Glomerular endothelial cell (primary cell): ENCODE measurements at places on chromosomes 12 and 14. TPM values are rescaled to one million over a fixed set of nuclear protein-coding genes. Genes with fewer than 3 reads are reported as not detected.

DNA sequence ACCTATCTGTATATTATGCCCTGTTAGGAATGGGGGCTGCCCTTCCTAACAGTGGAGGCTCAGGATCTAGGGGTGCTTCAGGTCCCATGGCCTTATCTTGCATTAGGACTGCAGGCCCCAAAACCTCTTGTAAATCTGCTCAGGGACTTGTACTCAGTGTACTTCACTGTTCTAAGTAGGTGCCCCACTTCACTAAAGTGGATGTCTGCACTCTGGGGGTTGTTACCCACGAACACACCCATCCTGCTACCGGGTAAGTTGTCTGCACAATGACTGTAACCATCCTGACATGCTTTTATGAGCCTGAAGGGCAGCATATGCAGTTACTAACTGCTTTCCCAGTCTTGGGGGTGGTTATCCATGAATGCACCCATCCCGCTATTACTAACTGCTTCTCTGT is 163.0 kb downstream of the PTCSC3 start:
- DNase-seq: no peak

- DNase-seq: no peak
Measured at GRCh38 chr14:87940382-87940781, 52.6 kb downstream of the GALC start.

The EML5 gene
- total RNA-seq: under 0.01 TPM in 1 of 2 replicates, not detected in the other

- no peak for DNase-seq
Measured at GRCh38 chr14:20388159-20388558, 25.1 kb downstream of the TEP1 start.

The KRT4 gene
- not detected in 2 replicates for total RNA-seq

GRCh38 chr14:71694591-71695530 is 237.4 kb upstream of the RGS6 start:
- DNase-seq: no peak

- DNase-seq: no peak
Measured at GRCh38 chr14:95156161-95157047, 925 bp downstream of the DICER1 start.

- DNase-seq: no peak
Measured at GRCh38 chr12:3604748-3605586, 114.0 kb downstream of the PRMT8 start.

DNA sequence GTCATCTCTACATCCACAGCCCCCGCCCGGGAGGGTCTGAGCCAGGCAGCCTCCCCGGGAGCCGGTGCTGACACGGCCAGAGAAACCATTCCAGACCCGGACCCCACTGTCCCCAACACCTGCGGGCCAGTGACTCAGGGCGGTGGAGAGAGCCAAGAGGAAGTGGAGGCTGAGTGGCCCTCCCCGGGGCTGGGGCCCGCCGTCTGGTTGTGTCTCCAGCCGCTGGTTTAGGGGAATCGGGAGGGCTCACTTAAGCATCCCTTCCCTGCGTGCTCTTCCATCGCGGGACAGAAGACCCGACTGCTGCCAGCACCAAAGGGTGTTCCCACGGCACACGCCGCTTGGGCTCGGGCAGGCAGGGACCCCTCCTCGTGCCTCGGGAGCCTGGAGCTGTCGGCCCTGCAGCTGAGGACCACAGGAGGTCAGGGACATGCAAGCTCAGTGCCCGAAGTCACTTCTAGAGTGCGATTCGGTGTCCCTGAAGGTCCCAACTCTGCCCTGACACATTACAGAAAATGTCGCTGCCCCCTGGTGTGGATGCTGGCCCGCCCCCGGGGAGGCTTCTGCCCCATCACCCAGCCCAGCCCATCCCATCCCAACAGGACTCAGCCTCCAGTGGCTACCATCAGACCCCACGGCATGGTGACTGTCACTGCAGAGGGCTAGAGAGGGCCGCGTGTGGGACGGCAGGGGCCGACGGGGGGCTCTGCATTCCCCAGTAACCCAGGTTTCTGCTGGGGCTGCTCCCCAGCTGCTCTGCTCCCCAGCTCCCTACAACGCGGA is 50.8 kb downstream of the GALNT9 start:
- DNase-seq: no peak

DNA sequence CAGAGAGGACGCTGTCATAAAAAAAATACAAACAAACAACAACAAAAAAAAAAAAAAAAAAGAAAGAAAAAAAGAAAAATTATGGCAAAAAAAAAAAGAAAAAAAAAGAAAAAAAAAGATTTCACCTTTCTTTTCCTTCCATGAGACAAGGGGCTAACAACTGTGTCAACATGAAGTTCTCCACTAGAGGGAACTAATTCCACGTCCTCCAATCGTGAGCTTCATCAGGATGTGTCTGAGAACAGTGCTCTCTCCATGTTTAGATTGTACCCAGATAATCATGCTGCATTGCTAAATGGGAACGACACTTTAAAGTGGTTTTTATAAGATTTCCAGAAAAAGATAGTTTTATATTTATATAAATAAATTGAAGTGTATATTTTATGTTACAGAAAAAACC is 96.2 kb upstream of the PTPRB start:
- no peak for DNase-seq

The PSMC6 gene
- 49.3 and 107 TPM in 2 replicates for total RNA-seq

DNA sequence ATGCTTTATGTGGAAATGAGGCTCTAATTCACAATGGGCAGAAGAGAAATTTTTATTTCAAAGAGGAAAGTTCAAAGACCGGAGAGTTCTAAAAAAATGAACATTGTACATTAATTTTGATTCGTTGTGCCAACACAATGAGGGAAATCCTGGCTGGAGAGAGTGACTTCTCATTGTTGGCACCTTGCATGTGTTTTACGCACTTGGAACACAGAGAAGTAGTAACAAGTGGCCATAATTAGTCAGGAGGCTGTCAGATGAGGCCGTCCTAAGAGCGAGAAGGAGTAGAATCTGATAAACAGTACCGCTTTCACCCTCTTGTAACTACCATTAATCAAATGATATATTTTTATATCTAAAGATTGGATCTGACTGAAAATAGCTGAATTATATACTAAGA is 6.9 kb downstream of the LMO3 start:
- no peak for DNase-seq

- no peak for DNase-seq
Measured at GRCh38 chr14:71726580-71727021, 205.6 kb upstream of the RGS6 start.

DNA sequence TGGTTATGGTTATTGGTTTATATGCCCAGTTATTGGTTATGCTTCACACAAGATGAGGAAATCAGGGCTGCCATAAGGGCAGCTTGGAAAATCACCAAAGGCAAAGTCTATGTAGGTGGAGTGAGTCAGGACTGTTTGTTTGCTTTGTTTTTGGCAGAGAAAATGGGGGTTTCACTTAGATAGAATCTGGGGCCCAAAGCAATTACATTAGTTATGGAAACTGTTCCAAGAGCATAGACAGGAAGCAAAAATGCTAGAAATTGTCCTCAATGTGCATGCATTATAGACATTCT is 2.2 kb downstream of the VAMP1 start:
- DNase-seq: no peak

- no peak for DNase-seq
Measured at GRCh38 chr14:102323102-102323501, 3.6 kb downstream of the ZNF839 start.

- DNase-seq: no peak
Measured at GRCh38 chr14:84591827-84592445, 938.0 kb upstream of the FLRT2 start.

GRCh38 chr12:47818467-47819137 is 1.1 kb downstream of the HDAC7 start:
- DNase-seq: no peak

GRCh38 chr12:123264642-123265041 is 7.0 kb downstream of the CDK2AP1 start:
- no peak for DNase-seq

The EPS8 gene
- 7.2 and 22.0 TPM in 2 replicates for total RNA-seq

- DNase-seq: no peak
Measured at GRCh38 chr14:101185073-101185835, 281.7 kb upstream of the RTL1 start.

GRCh38 chr12:56389412-56389811 is 26.8 kb upstream of the APOF start:
- DNase-seq: no peak

The PGF gene
- total RNA-seq: 373 and 529 TPM in 2 replicates
